Gastroesophageal sphincter (tissue), 4 donors: ENCODE measurements at places on chromosomes 1 and 21.

- ATAC-seq, result no peak
Measured at GRCh38 chr1:45051005-45051772, 39.1 kb downstream of the UROD start.

- ATAC-seq, result no peak
Measured at GRCh38 chr1:89953131-89953626, 41.7 kb upstream of the ZNF326 start.

GRCh38 chr1:13770743-13771142 lies 70.8 kb downstream of the PRDM2 start:
- no peak for ATAC-seq

- ATAC-seq, result no peak
Measured at GRCh38 chr1:240101306-240101705, 9.6 kb downstream of the FMN2 start.
